ENCODE measurements at places on chromosomes 6 and 20. TPM values are rescaled to one million over a fixed set of nuclear protein-coding genes. Genes with fewer than 3 reads are reported as not detected.

- H3K4me1 ChIP-seq = peaks cover 4% of the 10 kb centered on the region
- peak; percentile 62 for DNase-seq
- H3K36me3 ChIP-seq = no peaks in the 10 kb centered on the region
- H3K4me3 ChIP-seq = peak within 1 kb of the TSS; percentile 61
Observed at GRCh38 chr20:3681931-3682781, at the start of gene ADAM33. ADAM33 (minus strand) TSS chr20:3682010; CDS start chr20:3682004, 6 bp downstream.

The HM13 gene
- 320 TPM for total RNA-seq

DNA sequence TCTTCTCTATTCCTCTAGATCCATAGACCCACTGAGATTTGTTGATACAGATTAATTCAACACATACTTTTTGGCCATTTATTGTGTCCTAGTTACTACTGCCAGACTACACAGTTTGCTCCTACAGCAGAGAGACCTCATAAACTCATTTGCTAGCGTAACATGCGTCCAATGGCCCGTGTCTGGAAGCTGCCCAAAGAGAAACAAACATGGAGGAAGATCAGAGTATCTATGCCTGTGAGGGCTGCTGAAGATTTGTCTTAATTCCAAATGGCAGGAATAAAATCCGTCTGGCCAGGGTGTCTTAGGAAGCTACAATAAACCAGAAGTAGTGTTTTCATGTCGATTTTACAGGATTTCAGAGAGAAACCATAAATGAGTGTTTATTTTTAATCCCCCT lies 214.7 kb downstream of the CLIC5 start:
- H3K27ac ChIP-seq = no peak overlapping the region
- no peak overlapping the region for H3K4me3 ChIP-seq
- H3K4me1 ChIP-seq = no peaks in the 10 kb centered on the region
- no peaks in the 10 kb centered on the region for H3K27me3 ChIP-seq
- no peaks in the 10 kb centered on the region for H3K36me3 ChIP-seq
- no peak for DNase-seq

GRCh38 chr6:21159465-21159864 lies 434.1 kb upstream of the SOX4 start:
- no peak overlapping the region for H3K27ac ChIP-seq
- H3K4me1 ChIP-seq = peaks cover 14% of the 10 kb centered on the region

- H3K27ac ChIP-seq = no peak within 1 kb of the TSS
- H3K27me3 ChIP-seq = peaks cover 26% of the 10 kb centered on the region
- H3K36me3 ChIP-seq = peaks cover 7% of the 10 kb centered on the region
- peak; percentile 35 for DNase-seq
- no peaks in the 10 kb centered on the region for H3K4me1 ChIP-seq
Observed at GRCh38 chr6:39314273-39314795, at the start of gene KCNK17. KCNK17 (minus strand) TSS chr6:39314419; CDS start chr6:39314320, 99 bp downstream.

- H3K27me3 ChIP-seq = peaks cover 20% of the 10 kb centered on the region
- H3K27ac ChIP-seq = no peak overlapping the region
- peaks cover 13% of the 10 kb centered on the region for H3K4me1 ChIP-seq
- no peak overlapping the region for H3K4me3 ChIP-seq
Observed at GRCh38 chr6:170177772-170178560, 112.9 kb downstream of the DLL1 start.

DNA sequence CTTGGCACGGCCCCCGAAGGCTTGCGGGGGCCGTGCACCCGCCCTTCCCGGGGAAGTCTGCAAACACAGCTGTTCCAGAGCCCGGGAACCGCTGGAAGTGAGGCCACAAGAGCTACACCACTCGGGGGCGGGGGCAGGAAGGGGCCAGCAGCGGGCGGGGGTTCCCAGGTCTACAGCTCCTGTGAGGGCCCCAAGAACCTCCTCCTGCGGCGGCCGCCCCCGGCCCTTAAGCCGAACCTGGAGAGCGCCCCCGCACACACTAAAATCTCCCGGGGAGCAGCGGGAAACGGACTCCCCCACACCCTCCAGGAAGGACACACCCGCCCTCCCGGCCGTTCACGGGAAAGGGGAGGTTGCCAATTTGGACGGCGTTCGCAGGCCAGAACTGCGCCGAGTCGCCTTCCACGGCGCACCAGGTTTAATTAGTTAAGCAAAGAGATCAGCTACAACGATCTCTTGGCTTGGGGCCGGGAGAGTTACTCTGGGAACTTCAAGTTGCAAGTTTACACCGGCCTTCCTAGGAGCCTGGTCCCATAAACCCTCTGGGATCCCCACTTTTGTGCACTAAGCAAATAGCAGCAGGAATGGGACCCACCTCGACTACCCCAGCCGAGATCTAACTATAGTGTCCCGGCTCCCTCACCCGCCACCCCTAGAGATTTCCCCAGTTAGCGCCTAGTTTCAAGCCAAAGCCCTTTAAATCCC lies 1.7 kb downstream of the JAG1 start:
- H3K36me3 ChIP-seq = no peaks in the 10 kb centered on the region
- H3K4me1 ChIP-seq = peaks cover 12% of the 10 kb centered on the region
- peaks cover 2% of the 10 kb centered on the region for H3K27me3 ChIP-seq
- peak; percentile 37 for DNase-seq
- no peak overlapping the region for H3K27ac ChIP-seq

DNA sequence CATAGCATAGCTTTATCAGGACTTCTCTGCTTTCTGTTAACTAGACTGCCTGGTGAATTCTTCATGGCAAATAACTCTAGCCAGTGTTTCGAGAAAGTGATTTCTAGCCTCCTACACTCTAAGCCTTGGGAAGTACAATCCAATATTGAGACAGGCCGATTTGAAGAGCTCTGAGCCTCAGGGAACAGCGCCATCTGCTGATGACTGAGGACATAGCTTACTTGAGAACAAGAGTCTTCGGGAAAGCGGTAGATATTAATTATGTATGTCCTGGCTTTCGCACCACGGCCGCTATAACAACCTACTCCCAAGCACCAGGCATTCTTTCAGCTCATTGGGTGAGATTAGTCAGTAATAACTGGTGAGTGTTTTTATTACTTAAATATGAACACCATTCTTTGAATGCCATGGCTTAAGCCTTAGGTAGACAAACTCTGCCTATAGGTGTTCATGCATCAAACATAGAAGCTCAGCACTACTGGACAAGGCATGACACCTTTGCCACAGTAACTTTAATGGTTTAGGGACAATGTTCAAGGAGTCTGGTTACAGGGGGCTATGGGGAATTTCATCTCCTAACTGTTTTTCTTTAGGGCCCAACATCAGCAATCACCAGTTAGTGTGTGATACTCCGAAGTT lies 518.6 kb downstream of the BMP2 start:
- H3K4me3 ChIP-seq = no peak overlapping the region
- DNase-seq = peak; percentile 84
- no peak overlapping the region for H3K27ac ChIP-seq
- no peaks in the 10 kb centered on the region for H3K36me3 ChIP-seq
- H3K27me3 ChIP-seq = no peaks in the 10 kb centered on the region
- peaks cover 3% of the 10 kb centered on the region for H3K4me1 ChIP-seq

The TBP gene
- total RNA-seq = 19.9 TPM

DNA sequence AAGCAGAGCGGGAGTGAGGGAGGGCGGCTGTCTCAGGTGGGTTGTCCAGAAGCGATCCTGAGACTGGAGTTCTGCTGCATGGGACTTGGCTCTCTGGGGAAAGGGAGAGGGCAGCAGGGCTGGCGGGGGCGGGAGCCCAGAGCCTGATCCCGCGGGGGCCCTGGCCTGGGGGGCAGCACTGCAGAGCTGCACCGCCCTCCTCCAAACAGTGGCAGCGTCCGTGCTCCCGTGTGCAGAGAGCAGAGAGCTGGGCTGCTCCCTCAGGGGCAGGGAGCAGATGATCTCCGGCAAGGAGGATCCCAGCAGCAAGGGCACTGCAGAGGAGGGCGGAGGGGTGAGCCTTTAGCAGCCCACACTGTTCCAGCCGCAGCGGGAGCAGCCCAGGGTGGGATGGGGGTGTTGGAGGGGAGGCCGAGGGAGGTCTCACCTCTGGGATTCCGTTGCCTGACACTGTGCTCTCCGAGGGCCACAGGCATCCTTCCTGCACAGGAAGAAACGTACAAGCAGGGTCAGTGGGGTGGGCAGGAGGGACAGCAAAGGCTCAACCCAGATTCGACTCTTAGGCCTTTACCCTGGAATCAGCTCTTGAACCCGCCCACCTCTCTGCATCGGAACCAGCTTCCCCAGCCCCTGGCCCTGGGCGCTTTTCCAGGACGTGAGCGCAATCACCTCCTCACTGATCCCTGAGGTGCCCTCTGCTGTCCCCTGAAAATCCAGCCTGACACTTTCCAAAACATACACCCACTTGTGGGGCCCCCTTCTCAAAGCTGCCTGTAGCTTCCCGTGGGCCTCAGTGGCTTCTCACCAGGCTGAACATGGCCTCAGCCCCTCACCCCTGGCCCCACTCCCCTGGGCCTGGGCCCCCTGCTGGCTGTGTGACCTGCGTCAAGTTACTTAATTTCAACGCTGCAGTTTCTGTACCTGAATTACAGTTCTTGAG lies 32.6 kb upstream of the ZBP1 start:
- peaks cover 7% of the 10 kb centered on the region for H3K36me3 ChIP-seq
- H3K4me3 ChIP-seq = no peak overlapping the region
- DNase-seq = no peak
- peaks cover under 1% of the 10 kb centered on the region for H3K27me3 ChIP-seq

DNA sequence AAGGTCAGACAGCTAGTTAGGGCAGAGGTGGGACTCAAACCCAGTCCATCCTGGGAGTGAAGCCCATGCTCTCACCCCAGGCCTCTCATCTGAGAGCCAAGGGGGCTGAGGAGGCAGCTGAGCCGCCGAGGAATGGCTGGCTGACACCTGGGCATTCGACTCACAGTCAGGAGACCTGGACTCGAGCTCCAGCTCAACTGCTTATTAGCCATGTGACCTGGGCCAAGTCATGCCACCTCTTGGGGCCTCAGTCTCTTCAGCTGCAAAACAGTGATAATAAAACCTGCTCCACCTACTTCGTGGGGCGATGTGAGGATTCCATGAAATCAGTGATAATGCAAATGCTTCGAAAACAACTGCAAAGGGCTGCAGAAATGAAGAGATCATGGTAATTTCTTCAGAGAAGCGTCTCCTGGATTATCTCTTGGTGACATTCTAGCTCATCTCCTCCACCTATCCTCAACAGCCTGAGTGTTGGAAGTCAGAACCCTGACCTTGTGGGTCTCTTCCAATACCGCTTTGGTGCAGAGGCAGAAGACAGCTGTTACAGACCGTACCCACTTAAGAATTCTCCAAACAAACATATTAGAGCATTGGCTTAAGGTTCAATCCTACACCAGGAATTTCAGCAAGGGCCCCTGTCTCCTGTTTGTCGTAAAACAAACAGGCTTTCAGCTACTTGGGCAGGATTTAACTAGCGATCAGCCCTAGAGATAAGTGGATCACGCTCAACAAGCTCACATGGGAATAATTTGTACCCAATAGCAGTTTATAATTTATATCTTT lies 60.0 kb upstream of the PIM1 start:
- H3K4me1 ChIP-seq = peaks cover 10% of the 10 kb centered on the region
- no peak for DNase-seq
- no peak overlapping the region for H3K4me3 ChIP-seq

GRCh38 chr6:52328729-52329128 lies 33.2 kb upstream of the PAQR8 start:
- peaks cover 2% of the 10 kb centered on the region for H3K27me3 ChIP-seq
- H3K27ac ChIP-seq = no peak overlapping the region
- H3K4me3 ChIP-seq = no peak overlapping the region
- no peaks in the 10 kb centered on the region for H3K4me1 ChIP-seq
- no peak for DNase-seq
- no peaks in the 10 kb centered on the region for H3K36me3 ChIP-seq

The ANKRD66 gene
- total RNA-seq = not detected

GRCh38 chr6:149974825-149975224 lies 11.1 kb downstream of the ULBP1 start:
- peaks cover 14% of the 10 kb centered on the region for H3K27me3 ChIP-seq
- no peak overlapping the region for H3K4me3 ChIP-seq
- peaks cover 17% of the 10 kb centered on the region for H3K36me3 ChIP-seq
- no peak for DNase-seq
- H3K27ac ChIP-seq = no peak overlapping the region

GRCh38 chr20:29301624-29302259 lies 1955.7 kb upstream of the DEFB115 start:
- H3K36me3 ChIP-seq = peaks cover 38% of the 10 kb centered on the region
- DNase-seq = no peak
- peaks cover 32% of the 10 kb centered on the region for H3K27me3 ChIP-seq
- H3K4me1 ChIP-seq = no peaks in the 10 kb centered on the region
- H3K27ac ChIP-seq = no peak overlapping the region
- no peak overlapping the region for H3K4me3 ChIP-seq

- H3K4me3 ChIP-seq = no peak overlapping the region
- no peaks in the 10 kb centered on the region for H3K4me1 ChIP-seq
- H3K27me3 ChIP-seq = peaks cover 10% of the 10 kb centered on the region
- no peak overlapping the region for H3K27ac ChIP-seq
- no peak for DNase-seq
- H3K36me3 ChIP-seq = no peaks in the 10 kb centered on the region
Observed at GRCh38 chr20:63284544-63284949, 8.4 kb upstream of the COL20A1 start.

The GPR6 gene
- not detected for total RNA-seq
